ENCODE measurements at places on chromosomes 6 and 20. TPM values are rescaled to one million over a fixed set of nuclear protein-coding genes. Genes with fewer than 3 reads are reported as not detected.

The PABPC1L gene
- total RNA-seq: 3.3 TPM

The MYCT1 gene
- total RNA-seq: 148 TPM

DNA sequence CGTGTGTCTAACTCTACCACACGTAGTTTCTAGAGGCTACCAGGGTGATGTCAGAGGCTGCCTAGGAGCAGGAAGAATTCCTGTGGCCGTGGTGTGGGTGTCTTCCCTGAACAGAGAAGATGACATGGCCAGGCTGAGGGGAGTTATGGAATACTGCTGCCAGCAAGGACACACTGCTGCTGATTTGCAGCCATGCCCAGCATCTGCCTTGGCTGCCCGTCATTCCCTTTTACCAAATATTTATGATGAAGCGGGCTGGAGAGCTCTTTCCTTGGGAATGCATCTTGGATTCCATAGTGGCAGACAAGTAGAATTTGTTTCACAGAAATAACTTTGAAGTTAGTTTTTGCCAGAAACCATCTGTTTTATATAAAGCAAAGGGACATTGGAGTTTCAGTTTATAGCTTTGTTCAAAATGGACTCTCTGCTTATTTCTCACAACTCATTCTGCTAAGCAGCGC is 80.8 kb upstream of the VSTM2L start:
- no peak for DNase-seq

GRCh38 chr20:47295921-47296426 is 60.5 kb downstream of the ZMYND8 start:
- no peak for DNase-seq
